ENCODE measurements at places on chromosomes 5 and 9.

- DNase-seq, result peak; percentile 41
Observed at GRCh38 chr9:35847792-35848572, 19.0 kb downstream of the TMEM8B start.

DNA sequence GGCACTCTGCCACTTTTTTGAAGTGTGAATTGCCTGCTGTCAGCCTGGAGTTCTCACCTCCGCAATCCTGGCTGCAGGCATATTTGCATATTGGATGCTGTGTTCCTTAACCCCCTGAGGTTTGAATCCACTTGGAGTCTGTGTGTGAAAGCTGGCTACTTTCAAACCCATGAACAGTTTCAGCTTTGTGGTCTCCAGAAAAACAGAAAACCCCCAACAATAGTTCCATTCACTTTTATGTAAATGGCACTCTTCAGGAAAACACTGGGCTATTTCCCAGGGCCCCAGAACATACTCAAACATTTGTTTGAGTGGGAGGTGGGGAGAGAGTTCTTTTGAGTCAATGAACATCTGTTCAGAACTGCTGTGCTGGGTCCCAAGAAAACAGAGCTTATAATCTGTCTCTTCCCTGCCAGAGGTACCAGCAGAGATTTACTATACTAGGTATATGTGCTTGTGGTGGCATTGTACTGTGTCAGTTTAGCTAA is 5.0 kb downstream of the NUDT2 start:
- DNase-seq, result no peak

DNA sequence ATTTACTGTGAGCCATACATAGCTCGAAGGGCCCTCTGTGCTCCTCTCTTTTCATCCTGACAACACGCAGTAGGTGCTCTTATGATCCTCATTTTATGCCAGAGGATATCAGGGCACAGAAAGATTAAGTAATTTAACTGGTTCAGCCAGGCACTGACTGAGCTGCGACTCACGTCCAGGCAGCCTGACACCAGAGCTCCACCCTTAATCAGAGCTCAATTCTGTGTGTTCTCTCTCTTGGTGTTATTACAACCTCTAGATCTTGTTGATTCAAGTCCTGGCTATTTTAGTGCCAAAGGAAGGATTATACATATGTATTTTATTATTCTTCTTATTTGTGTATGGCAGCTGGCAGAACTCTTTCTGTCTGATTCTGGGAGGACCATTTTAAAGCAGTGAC is 59.7 kb downstream of the OSMR start:
- no peak for DNase-seq

GRCh38 chr5:158951436-158952247 is 148.1 kb downstream of the EBF1 start:
- DNase-seq, result no peak

DNA sequence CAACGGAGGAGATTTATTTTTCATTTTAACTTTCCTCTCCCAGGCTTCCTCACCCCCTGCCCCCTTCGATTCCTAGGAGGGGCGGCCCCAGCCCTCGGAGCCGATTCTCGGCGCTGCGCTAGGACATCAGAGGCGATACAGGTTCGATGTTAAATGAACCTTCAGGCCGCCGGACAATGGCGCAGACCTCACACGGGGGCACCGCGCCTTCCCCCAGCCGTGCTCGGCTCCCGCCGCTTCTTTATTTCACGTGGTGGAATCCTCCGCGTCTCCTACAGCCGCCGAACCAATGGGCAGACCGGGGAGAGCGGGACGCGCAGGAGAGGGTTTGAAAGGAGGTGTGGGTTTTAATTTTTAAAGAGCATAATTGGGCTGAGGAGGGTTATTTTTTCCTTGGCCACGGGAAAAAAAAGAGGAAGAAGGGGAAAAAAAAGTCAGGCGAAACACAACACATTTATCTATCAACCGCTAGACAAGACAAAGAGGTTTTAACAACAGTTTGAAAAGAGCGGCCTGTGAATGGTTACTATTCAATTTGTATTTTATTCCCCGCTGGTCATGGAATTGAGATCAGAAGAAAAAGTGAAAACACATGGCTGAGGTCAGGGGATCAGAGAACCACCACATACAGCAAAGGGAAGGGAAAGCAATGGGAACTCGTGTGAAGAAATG is 126.8 kb downstream of the TMEM174 start:
- no peak for DNase-seq

DNA sequence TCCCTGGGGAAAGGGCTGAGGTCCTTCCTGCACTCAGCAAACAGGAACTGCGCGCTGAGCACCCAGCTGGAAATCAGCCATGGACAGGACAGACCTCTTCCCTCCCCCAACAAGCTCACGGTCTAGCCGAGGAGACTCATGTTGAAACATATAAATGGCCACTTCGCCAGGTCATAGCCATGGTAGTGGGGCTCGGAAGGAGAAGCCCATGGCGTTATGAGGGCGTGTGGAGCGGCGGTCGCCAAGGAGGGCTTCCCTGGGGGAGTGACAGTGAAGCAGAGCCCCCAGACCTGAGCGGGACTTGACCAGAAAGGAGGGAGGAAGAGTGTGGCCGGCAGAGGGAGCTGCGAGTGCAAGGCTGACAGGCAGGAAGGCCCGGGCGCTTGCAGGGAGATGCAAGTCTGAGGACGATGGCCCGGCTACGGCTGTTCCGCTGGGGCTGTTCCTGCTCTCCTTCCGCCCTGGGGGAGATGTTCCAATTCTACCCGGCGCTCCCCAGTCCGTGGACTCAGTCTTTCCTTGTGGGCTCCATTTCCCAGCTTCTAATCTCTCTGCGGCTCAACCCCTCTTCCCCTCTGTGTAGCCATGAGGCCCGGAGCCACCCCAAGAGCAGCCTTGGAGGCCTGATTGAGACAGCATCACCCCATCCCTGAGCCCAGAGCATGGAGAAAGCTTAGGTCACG is 43.9 kb upstream of the PRRC2B start:
- DNase-seq, result peak; percentile 56

DNA sequence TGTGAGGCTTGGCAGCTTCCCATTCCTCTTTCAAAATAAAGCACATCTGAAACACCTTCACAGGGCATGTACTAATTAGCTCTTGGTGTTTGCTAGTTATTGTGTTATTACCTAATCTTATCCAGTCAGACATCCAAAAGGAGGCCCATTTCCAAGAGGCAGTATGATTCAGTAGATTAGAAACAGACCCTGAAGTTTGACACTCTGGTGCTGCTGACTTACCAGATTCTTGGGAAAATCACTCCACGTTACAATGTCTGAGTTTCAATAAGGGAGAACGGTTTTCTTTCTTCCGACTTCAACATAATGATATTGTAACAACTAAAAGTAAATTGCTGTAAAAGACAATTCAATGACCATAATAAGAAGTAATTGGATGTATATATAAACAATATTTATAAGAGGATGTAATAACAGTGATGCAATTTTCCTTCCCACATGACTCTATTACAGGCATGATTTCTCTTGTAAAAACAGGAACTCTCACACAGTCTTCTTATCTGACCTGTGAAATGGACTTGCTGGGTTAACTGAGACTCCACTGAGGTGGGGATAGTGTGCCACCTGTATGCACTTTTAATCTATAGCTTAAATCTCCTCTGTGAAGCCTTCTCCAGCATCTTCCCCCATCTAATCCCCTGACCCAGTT is 181.3 kb upstream of the ELL2 start:
- DNase-seq, result peak; percentile 82
